ENCODE measurements at places on chromosomes 13 and 19.
A peak's percentile ranks its signal among the peaks of the same experiment; 100 is the strongest.

- DNase-seq = peak; percentile 99
These were observed 502.4 kb downstream of the MYO16 start for GRCh38 chr13:109131698-109132257.

DNA sequence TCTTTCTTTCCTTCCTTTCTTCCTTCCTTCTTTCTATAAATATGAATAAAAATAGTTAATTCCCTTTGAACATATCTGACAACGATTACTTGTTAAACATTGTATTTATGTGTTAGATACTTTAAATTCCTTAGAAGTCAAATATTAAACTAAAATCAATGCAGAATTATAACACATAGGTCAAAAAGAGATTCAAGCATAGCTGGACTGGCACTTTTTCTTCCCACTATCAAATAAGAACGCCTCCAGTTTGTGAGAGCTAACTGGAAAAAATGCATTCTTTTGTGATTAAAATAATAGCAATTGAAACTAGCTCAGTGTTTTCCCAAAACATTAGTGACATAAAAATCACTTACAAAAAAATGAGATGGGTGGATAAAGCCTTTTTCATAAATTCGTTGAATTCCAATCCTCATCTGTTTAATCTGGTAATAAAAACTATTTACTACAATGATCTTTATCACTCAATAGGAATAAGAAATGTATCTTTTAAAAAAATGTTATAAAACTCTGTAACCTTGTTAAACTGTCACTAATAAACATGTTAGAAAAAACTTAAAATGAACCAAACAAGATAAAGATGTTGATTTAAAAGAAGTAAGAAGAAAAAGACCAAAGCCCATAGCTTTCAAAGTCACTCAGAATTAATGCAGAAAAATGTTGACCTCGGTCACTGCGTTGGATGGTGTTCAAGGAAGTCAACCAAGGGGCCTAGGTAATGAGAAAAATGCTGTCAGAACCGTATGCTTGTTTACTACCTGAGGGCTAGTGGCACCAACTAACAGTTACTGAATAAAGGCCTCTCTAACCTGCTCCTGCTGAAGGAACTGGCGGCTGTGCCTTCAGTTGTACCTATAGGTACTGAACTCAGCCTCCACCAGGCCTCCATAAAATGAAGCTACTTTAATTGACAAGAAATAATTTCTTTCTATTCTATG, 1039.5 kb upstream of the SLC10A2 start:
- DNase-seq = no peak

DNA sequence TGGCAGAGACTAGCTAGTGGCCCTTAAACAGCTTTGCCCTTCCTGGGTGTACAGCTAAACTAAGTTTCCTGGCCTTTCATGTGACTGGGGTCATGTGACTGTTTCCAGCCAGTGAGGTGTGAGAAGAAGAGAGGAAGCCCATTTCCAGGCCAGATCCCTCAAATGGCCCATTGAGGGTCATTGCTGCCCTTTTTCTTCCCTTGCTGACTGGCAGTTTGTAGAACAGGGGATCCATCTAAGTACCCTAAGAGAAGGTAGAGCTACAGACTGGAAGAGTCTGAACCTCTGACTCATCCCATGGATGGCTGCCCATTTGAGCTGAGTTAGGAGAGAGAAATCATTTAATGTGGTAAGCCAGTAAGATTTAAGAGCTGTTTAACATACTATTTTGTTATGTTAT, 2.8 kb downstream of the SWSAP1 start:
- DNase-seq = peak; percentile 65

DNA sequence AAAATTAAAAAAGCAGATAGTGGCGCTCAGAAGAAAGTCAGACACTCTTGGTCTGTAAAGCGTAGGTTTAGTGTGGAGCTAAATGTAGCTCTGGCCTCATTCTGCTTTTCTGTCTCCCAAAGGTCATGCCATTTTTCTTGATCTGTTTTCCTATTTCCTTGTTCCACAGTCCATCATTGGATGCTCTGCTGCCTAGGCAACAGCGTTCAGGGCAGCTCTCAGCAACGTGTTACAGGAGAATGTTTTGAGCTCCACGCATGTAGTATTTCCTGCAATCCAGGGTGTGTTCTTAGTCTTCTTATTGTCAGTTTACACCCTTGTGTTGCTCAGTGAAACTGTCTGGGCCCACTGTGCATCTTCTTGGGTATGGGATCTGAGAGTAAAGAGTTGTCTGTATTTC, 46.0 kb upstream of the PCDH8 start:
- DNase-seq = no peak

- DNase-seq = no peak
These were observed 20.9 kb upstream of the ZNF83 start for GRCh38 chr19:52659013-52659412.

- no peak for DNase-seq
These were observed 117.2 kb downstream of the IRS2 start for GRCh38 chr13:109669234-109669612.

DNA sequence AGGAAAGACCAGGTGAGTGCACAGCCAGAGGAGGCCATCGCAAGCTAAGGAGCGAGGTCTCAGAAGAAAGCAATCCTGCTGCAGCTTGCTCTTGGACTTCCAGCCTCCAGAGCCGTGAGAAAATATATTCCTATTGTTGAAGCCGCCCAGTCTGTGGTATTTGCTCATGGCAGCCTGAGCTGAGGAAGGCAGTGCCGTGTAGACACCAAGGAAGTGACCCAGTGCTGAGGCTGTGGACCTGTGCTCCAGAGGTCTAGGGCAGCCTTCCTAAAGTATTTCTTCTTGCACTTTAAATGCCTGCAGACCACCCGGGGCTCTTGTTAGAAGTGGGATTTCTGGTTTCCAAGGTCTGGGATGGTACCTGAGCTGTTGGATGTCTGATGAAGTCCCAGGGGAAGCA, 158.5 kb upstream of the KL start:
- no peak for DNase-seq

Data from MV-4-11 (cell line).